K562 (cell line): ENCODE measurements at places on chromosomes 3 and 15. TPM values are rescaled to one million over a fixed set of nuclear protein-coding genes. Genes with fewer than 3 reads are reported as not detected.
A peak's percentile ranks its signal among the peaks of the same experiment; 100 is the strongest.

GRCh38 chr3:196012481-196012880 lies 69.4 kb downstream of the TFRC start:
- H3K4me3 ChIP-seq, result no peak overlapping the region
- DNase-seq, result no peak
- H3K27ac ChIP-seq, result no peak overlapping the region
- H3K4me1 ChIP-seq, result peaks cover 4% of the 10 kb centered on the region
- H3K36me3 ChIP-seq, result no peaks in the 10 kb centered on the region

DNA sequence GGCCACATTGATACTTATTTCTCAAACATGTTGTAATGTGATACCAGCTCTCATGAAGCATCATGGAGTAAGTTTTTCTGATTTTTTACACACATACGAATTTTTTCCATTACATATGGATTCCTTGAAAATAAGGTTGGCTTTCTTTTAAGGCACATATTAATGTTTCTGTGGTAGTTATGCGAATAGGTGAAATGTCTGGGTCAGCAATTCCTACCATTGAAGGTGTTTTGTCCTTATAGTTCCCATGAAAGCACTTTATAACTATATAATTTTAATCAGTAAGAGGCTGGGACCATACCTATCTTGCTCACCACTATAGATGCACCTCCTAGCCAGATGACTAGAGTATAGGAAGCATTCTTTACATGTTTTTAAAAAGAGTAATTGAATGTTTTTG lies 33.0 kb downstream of the PHLDB2 start:
- no peak overlapping the region for H3K27ac ChIP-seq
- no peak overlapping the region for H3K4me3 ChIP-seq
- no peaks in the 10 kb centered on the region for H3K27me3 ChIP-seq

GRCh38 chr3:189967254-189967865 lies 153.3 kb downstream of the P3H2 start:
- no peaks in the 10 kb centered on the region for H3K36me3 ChIP-seq
- no peak overlapping the region for H3K4me3 ChIP-seq
- peak; percentile 47 for DNase-seq
- no peaks in the 10 kb centered on the region for H3K4me1 ChIP-seq
- H3K27ac ChIP-seq, result no peak overlapping the region
- H3K27me3 ChIP-seq, result no peaks in the 10 kb centered on the region

DNA sequence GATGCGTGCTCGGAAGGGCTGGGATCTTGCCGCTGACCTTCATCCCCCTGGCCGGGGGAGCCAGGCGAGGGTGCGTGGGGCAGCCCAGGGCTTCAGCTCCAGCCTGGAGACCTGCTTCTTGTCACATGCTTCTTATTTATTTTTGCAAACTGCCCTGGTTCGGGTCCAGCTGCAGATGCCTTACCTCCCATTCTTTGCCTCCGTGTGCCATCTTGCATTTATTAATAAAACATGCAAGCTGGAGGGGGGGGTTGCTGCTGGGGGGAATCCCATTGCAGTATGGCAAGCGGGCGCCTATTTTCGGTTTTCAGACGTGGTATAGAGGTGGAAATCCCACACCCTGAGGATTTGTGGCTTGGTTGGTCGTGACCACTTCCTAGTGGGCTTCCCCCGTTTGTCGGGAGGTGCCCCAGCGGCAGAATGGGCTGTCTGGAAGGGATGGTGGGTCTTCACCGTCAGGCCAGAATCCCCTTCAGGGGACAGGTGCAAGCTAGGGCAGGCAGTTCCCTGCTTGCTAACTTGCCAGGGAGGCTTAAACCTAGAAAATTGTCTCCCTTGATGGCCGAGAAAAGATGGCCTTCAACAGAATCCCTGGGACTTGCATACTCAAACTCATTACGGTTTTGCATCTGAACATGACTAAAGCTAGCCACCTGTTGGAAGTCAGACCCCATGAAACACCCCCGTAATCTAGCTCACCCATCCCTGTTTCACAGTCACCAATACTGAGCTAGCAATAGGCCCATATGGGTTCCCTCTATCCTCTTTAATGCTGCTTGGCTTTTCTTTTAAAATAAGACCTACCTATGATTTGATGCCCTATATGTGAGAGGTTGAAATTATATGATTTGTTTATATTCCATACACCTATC lies 569 bp downstream of the TMEM266 start:
- DNase-seq, result no peak
- H3K4me1 ChIP-seq, result peaks cover 10% of the 10 kb centered on the region
- H3K4me3 ChIP-seq, result peak overlapping the region; percentile 21; the same call in 1 of the 2 replicates
- H3K36me3 ChIP-seq, result no peaks in the 10 kb centered on the region
- H3K27ac ChIP-seq, result no peak overlapping the region

DNA sequence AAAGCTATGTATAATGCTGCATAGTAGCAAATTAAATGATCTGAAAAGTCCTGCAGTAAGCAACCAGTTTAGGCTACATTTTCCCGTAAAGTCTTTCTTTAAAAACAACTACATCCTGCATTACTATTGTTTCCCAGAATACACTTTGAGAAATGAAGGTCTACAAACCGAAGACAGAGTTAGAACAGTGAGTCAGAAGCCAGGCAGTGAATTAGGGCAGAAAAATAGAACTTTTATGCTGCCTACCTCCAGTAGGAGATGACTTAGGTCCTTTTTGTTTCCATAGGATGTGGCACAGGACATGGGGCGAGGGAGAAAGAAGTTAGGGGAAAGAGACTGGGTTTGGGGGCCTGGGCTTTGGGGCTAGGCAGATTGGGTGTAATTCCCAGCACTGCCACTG lies 127.3 kb downstream of the PPM1L start:
- H3K4me1 ChIP-seq, result peaks cover 6% of the 10 kb centered on the region
- no peaks in the 10 kb centered on the region for H3K36me3 ChIP-seq
- no peaks in the 10 kb centered on the region for H3K27me3 ChIP-seq
- no peak for DNase-seq
- H3K4me3 ChIP-seq, result no peak overlapping the region

GRCh38 chr3:195597848-195598247 lies 14.1 kb upstream of the APOD start:
- no peak for DNase-seq
- no peaks in the 10 kb centered on the region; the same call in 1 of the 3 replicates for H3K4me1 ChIP-seq
- H3K4me3 ChIP-seq, result no peak overlapping the region
- no peaks in the 10 kb centered on the region for H3K36me3 ChIP-seq

DNA sequence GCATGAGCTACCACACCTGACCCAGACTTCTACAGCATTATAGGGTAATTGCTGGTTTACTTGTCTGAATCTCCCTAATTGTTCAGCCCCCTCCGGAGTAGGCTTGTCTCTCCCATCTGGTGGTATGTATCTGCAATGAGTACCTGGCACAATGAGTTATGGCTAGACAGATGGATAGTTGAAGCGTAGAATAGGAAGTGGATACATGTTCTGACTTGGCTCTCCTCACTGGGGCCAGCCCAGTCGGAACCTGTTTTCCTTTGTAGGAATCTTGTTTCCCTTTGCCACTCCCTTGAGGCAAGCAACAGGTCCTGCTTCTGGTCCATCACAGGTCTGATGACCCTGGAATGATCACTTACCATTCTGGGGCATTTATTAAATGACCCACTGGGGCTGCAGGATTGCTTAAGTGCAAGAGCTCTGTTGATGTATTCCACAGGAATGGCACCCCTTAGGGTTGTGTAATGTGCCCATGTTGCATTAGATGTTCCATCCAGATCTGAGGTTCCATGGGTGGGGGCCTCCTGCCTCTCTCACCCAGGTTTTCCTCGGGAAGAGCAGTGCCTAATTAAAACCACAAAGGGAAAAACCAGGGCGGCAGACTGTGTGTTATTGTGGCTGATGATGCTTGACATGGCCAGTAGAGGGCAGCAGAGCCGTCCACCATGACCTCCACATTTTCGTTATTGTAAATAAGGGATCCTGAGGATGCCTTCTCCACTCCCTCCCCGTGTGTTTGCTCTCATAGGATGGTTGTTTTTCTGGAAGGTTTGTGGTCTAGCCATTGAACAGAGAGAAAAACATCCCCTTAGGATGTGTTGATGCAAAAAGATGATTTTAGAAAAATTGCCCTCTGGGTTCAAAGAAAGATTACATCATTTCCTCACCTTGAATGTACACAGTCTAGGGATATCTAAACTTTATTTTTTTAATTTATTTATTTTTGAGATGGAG lies 58.0 kb downstream of the CMTM8 start:
- H3K4me3 ChIP-seq, result no peak overlapping the region
- no peaks in the 10 kb centered on the region for H3K4me1 ChIP-seq
- H3K36me3 ChIP-seq, result no peaks in the 10 kb centered on the region
- no peak overlapping the region for H3K27ac ChIP-seq
- DNase-seq, result peak; percentile 82

DNA sequence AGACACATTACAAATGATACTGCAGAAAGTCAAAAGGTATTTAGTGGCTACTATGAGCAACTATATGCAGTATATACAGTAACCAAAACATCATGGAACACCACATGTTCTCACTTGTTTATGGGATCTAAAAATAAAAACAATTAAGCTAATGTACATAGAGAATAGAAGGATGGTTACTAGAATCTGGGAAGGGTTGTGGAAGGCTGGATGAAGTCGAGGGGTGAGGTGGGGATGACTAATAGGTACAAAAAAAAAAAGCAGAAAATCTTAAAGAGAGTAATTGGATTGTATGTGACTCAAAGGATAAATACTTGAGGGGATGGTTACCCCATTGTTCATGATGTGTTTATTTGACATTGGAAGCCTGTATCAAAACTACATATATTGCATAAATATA lies 848.8 kb upstream of the GBE1 start:
- H3K27me3 ChIP-seq, result no peaks in the 10 kb centered on the region
- no peaks in the 10 kb centered on the region for H3K4me1 ChIP-seq
- H3K36me3 ChIP-seq, result no peaks in the 10 kb centered on the region

GRCh38 chr3:182807061-182807460 lies 13.8 kb downstream of the ATP11B start:
- peaks cover 40% of the 10 kb centered on the region for H3K4me1 ChIP-seq
- no peak overlapping the region; the same call in 2 of the 3 replicates for H3K27ac ChIP-seq
- H3K36me3 ChIP-seq, result no peaks in the 10 kb centered on the region
- DNase-seq, result no peak
- H3K4me3 ChIP-seq, result no peak overlapping the region

- H3K36me3 ChIP-seq, result no peaks in the 10 kb centered on the region
- no peak for DNase-seq
- H3K4me1 ChIP-seq, result no peaks in the 10 kb centered on the region
- no peak overlapping the region for H3K27ac ChIP-seq
Measured at GRCh38 chr3:193559100-193559499, 4.4 kb upstream of the ATP13A4 start.

GRCh38 chr15:69194854-69195253 lies 34.4 kb downstream of the GLCE start:
- no peaks in the 10 kb centered on the region for H3K36me3 ChIP-seq
- no peaks in the 10 kb centered on the region for H3K27me3 ChIP-seq
- no peak for DNase-seq
- no peaks in the 10 kb centered on the region for H3K4me1 ChIP-seq
- no peak overlapping the region for H3K4me3 ChIP-seq

- peaks cover 73% of the 10 kb centered on the region for H3K36me3 ChIP-seq
- no peak for DNase-seq
- H3K4me3 ChIP-seq, result no peak overlapping the region
- peaks cover 19% of the 10 kb centered on the region for H3K4me1 ChIP-seq
- H3K27ac ChIP-seq, result peak overlapping the region; percentile 60; the same call in 2 of the 3 replicates
Measured at GRCh38 chr15:58918239-58918638, 15.2 kb downstream of the SLTM start.

DNA sequence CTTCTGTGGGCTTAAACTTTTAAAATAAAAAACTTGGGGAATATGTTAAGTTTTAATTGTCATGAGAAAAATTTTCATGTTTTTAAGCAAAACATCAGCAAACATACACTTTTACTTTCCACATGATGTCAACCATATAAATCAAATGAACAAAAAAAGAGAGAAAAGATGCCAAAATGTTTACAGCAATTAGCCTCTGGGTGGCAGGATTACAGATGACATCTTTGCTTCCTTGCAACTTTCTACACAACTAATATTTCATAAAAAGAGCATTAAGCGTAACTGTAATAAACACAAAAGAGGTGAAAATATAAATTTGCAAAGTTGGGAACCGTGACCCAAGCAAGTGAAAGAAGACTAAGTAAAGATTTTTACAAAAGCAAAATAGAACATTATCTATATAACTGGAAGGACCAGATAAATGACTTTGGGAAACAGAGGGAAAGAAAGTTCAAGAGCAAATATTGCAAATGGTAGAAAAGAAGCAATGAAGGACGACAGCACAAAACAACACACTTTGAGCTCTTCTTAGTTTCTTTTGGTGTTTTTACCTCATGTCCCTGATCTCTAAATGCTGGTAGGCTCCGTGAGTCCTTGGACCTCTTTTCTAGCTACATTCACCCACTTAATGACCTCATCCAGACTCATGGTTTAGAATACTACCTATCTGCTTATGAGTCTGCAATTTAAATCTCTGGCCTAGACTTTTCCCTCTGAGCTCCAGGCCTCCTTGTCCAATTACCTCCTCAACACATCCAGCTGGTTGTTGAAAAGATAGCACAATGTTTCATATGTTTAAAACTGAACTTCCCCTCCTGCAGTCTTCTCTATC lies 9.4 kb downstream of the TP53BP1 start:
- peak; percentile 35 for DNase-seq
- no peaks in the 10 kb centered on the region for H3K27me3 ChIP-seq
- peaks cover 56% of the 10 kb centered on the region for H3K36me3 ChIP-seq
- H3K4me3 ChIP-seq, result no peak overlapping the region
- peak overlapping the region; percentile 47 for H3K27ac ChIP-seq

DNA sequence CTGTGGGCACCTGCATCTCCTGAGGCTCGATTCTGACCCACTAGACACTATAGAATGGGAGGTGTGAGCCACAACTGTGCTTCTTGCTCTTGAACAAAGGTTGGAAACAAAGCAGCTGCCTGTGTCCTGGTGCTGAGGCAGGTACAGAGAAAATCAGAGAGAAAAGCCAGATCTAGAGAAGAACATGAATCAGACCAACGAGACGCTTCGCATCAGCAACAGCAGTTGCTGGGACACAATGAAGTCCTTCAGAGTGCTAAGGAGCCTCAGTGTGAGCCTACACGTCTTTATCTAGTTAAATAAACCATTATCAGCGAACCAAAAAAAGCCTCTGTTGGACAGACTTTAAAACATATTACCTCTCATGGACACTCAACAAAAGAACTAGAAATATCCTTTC lies 86.3 kb upstream of the MEX3B start:
- H3K36me3 ChIP-seq, result peaks cover 33% of the 10 kb centered on the region; the same call in 2 of the 3 replicates
- no peaks in the 10 kb centered on the region for H3K4me1 ChIP-seq
- H3K27me3 ChIP-seq, result no peaks in the 10 kb centered on the region
- H3K27ac ChIP-seq, result no peak overlapping the region
- DNase-seq, result no peak

- H3K4me3 ChIP-seq, result no peak overlapping the region
- no peak for DNase-seq
- H3K27me3 ChIP-seq, result no peaks in the 10 kb centered on the region
- no peaks in the 10 kb centered on the region for H3K36me3 ChIP-seq
Measured at GRCh38 chr3:17552351-17552750, 190.1 kb downstream of the TBC1D5 start.

- no peaks in the 10 kb centered on the region for H3K27me3 ChIP-seq
- no peak overlapping the region for H3K4me3 ChIP-seq
- peaks cover 45% of the 10 kb centered on the region; the same call in 2 of the 3 replicates for H3K36me3 ChIP-seq
- H3K4me1 ChIP-seq, result peaks cover 48% of the 10 kb centered on the region
Measured at GRCh38 chr3:48465531-48466378, 19.2 kb downstream of the ATRIP start.

- H3K27ac ChIP-seq, result no peak overlapping the region
- H3K4me3 ChIP-seq, result no peak overlapping the region
- no peaks in the 10 kb centered on the region for H3K4me1 ChIP-seq
- H3K27me3 ChIP-seq, result no peaks in the 10 kb centered on the region
Measured at GRCh38 chr3:80564391-80564790, 796.6 kb upstream of the ROBO1 start.

Gene IL5RA
- not detected in 2 replicates for total RNA-seq
